Stimulated activated CD4-positive, alpha-beta T cell treated with anti-CD3 and anti-CD28 coated beads, Interleukin-4, amount 100 ng/mL, for 48 hours (primary cell): ENCODE measurements at places on chromosomes 7 and 10.

DNA sequence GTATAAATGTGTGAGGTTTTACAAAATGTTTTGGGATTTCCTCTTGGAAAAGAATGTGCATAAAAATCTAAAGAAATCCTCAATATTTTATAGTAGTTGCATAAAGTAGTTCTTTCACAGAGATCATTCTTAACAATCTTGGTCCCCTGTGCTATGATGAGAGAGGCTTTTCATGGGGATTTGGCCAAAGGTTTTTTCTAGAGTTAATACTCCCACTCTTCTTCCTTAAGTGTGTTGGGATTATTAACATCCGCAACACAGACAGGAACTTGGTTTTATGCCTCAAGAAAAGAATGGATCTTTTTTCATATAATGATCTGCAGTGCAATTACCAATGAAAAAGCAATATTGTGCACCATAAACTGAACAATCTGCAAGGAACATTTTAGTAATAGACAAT lies 71.5 kb downstream of the AGMO start:
- no peak for DNase-seq

- DNase-seq = no peak
These were observed 120.9 kb downstream of the TWIST1 start for GRCh38 chr7:18996583-18996982.

GRCh38 chr10:132423966-132424861 lies 27.2 kb downstream of the PWWP2B start:
- DNase-seq = no peak

GRCh38 chr7:28921822-28922221 lies 36.3 kb downstream of the TRIL start:
- DNase-seq = no peak

DNA sequence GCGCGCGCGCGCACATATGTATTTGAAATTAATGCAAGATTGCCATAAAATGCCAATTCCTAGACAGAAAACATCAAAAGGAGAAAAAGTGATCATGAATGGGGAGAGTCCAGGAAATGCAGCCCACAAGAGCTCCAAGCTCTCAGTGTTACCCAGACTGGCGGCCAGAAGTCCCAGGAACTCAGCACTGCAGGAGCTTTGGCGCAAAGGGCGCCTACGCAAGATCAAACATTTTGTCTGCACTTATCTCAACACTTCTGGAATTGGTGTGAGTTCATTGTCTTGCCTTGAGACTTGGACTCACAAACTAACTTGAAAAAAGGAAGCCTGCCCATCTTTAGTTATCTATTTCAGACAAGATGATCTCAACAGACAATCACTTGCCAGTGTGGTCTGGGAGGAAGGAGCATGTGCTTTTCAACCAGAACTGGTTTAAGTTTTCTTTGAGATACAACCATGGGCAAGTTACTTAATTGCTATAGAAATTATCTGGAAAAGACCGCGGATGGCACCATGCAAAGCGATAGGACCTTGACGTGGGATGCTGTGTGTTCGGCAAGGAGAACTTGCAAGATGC lies 77.2 kb downstream of the KIAA1549 start:
- no peak for DNase-seq

- DNase-seq = no peak
These were observed 130.1 kb upstream of the ZEB1 start for GRCh38 chr10:31188792-31189406.
